ENCODE measurements at places on chromosomes 3 and 15.

DNA sequence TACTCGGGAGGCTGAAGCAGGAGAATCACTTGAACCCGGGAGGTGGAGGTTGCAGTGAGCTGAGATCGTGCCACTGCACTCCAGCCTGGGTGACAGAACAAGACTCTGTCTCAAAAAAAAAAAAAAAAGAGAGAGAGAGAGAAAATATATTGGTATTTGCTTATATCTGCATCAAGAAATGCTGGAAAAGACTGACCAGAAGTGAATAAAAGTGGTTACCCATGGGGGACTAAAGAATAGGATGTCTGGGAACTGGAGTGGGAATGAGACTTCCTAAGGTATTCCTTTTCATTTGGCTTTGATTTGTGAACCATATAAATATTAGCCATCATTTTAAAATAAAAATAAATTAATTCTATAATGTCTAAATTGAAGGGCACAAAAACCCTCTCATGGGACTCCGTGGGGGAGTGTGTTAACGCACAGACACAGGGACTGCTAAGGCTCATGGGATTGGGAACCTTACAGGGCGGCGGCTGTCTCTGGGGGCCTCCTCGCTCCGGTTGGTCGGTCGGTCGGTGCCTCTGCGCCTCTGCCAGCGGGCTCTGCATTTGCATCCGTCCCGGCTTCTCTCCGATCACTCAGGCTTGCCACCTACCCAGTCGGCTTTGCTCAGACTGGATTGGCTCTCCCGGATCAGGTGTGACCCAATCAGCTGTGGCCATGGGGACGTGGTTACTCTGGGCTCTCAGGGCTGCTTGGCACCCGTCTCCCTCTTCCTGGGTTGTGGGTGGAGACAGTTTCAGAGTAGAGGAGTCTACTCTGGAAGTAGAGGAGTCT, 12.7 kb upstream of the TSPAN3 start:
- no peak for DNase-seq

- no peak for DNase-seq
Measured at GRCh38 chr3:61718565-61718964, 157.2 kb downstream of the PTPRG start.

DNA sequence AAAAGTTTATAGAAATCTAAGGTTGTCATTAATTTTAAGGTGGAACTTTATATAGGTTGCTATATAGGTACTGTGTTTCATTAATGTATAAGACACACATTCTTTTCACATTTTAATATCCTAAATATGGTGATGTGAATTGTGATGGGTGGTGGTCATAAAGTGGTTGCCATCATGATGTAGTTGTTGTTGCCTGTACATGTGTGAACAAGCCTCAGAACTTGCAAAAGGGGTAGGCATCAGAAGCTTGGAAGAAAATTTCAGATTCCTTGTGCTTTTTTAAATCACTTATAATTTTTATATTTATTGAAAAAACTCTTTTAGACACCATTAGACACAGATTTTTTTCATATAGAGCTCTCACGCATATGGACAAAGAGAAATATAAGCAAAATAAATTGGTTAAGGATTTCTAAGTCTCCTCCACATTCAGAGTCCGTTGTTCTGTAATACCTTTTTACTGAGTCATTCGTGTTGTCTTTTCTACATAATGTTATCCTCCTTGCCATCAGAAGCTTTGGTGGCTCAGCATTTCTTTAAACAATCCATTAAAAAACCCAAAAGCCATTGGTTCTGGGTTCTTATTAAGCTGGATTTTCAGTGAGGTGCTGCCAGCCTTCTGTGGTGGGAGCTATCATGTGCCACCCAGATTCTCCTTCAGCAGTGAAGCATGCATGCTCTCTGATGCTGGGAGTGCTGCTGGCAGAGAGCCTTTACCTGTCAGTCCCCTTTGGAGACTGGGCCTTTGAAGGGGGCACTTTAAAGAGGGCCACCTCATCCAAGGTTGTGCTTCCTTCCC, 140.4 kb upstream of the GALNT15 start:
- no peak for DNase-seq

DNA sequence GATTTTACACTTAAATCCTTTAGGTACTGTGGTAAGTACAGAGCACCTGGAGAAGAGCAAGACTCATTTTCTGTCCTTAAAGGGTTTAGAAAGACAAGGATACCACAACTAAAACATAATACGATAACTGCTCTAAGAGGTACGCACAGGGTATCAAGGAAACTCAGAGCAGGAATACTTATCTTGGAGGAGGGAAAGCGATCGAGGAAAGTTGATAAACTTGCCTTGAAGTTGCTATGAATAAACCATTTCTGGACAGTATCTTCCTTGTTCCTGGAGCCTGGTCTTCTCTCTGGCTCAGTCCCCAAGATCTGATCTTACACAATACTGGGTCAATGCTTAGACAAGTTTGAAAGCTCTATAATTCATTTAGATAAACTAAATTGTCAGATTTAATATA, 17.6 kb upstream of the GATM start:
- no peak for DNase-seq

DNA sequence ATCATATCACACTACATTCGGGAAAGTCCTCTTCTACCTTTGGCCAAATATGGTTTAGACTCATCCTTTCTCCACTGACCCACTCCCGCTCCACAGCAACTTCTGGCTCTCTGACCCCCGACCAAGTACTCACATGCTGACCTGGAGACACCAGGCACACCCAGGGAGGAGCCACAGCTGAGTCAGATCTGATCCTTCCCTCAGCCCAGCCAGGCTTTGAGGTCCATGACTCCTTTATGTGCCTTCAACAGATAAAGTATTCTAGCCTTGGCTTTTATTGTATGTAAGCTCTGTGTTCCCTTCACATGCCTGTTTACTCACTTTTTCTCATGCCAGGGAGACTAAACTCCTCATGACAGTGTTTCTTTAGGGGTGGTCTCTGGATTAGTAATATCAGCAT, 166.9 kb upstream of the UMPS start:
- DNase-seq = no peak

GRCh38 chr3:154384479-154384878, 45.5 kb downstream of the GPR149 start:
- DNase-seq = no peak

DNA sequence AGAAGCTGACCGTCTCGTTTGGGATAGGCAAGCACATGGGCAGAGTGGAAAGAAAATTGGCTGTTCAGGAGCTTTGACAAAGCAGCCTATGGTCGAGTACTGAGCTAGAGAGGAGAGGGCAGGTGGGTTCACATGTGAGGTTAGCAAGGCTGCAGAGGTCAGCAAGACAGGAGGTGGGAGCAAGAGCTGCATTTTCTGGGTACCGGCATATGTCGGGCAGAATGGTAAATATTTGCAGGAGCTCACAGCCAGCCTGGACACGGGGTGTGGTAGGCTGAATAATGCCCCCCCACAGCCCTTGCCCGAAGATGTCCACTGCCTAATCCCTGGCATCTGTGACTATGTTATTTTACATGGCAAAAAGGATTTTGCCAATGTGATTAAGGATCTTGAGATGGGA, 8.3 kb downstream of the RARRES1 start:
- no peak for DNase-seq

DNA sequence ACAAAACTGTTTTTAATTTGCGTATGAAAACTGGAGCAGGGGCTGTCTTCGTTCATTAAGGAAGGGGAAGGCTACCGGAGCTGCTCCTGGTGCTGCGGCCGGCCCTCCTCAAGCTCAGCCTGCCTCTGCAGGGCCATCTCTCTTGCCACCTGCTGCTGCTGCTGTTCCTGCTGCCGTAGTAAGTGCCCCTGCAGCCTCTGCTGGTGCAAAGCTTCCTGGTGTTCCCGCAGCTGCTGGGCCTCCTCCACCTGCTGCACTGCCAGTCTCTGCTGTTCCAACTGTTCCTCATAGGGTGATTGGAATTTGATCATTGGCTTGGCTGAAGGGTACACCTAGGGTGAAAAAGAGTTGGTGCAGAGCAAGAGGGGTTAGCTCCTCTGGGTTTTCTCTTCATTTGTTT, 66.0 kb downstream of the GOLIM4 start:
- no peak for DNase-seq

GRCh38 chr3:184368116-184368515, 6.6 kb downstream of the POLR2H start:
- no peak for DNase-seq

DNA sequence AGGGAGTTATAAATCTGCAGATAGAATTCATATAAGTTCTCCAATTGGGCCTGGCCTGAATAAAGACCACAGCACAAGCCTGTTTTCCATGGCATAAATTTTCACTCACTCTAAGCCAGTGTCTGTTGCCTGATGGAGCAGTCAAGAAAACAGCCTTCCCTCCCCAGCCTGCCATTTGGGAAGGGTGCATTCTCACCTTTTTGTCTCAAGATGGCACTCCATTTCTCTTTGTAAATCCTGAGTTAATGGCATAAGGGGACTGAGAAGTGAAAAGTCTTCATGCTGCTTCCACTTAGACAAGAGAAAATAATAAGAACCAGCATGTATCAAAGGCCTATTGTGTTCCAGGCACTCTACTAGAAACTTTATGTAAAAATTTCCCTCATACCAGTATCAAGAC, 115.6 kb upstream of the MANF start:
- no peak for DNase-seq

- no peak for DNase-seq
Measured at GRCh38 chr3:167887096-167887495, 151.6 kb downstream of the SERPINI1 start.

All from HS-5 (cell line).